NCI-H2107 (cell line): ENCODE measurements at places on chromosomes 13 and 19.

- DNase-seq, result no peak
Observed at GRCh38 chr13:67792151-67792676, 562.1 kb upstream of the PCDH9 start.

DNA sequence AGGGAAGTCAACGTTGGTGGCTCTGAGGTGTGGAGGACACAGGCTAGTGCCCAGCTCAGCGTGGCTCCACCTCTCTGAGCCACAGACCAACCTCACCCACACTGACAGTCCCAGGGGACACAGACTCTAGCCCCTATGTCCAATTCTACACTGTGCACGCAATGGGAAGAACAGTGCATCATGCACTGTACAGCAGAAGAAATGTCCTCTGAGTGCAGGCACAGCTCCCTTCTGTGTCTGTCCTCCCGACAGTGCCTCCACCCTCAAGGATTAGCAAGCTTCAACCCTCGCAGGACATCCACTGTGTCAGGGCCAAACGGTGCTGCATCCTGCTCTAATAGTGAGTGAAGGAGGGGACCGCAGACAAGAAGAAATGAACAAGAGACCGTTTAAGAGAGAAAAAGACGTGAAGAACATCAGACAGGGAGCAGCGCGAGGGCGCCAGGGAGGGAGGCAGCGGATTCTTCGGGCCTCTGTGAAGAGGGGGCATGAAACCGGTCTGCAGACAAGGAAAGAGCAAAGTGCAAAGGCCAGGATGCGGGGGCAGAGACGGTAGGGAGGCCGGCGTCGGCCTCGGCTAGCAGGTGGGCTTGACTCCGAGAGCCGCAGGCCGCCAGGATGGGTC is 681 bp downstream of the ZNF837 start:
- DNase-seq, result no peak

DNA sequence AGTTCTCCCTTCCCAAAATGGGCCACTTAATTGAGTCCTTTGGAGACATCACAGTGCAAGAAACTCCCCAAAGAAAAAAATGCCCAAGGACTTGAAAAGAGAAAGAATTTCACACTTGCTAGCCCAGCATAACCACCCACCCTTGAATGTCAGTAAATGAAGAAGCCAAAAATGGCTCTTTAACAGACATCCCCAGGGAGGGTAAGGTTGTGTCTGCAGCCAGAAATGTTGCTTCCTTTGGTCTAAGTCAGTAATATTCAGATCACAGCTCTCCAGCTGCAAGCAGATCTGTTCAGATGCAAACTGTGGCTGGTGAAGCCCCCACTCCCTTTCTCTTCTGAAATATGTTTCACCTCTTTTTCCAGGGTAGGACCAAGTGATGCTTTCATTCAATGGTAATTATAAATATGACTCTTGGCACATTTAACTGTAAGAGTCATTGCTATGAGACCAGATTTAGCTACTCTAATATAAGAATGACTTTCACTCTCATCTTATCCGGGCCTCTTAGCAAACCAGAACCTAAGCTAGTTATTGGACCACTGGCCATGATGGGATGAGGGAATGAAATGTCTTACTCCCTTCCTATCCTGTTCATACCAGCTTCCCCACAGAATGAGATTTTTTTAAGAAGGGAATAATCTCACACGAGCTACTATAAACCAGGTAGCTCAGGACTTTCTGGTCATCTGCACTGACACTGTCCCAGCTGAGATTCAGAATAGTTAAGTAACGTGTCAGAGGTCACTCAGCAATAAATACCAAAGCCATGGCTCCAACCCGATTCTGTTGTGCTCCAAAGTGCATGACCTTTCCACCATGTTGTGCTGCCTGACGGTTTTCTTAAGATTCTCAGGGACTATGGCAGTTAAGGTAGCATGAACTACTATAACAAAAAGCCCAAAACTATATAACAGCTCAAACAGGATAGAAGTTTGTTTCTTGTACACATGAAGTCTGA is 234.1 kb downstream of the FOXO1 start:
- no peak for DNase-seq

DNA sequence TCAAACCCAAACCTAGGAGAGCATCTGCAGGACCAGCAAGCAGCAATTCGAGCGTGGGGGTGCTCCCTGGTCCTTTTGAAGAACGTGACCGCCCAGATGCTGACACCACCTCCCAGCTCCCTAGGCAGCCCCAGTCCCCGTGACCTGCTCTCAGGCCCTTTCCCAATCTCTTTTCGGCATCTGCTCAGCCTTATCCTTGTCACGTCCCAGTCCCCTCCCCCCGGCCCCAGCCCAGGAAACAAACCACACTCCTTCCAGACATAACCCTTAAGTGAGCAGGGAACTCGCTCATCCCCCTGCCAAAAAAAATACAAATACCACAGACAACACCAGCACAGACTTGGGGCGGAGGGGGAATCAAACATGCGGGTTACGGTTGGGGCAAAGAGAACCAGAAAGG is 3.3 kb downstream of the MLLT1 start:
- DNase-seq, result no peak

DNA sequence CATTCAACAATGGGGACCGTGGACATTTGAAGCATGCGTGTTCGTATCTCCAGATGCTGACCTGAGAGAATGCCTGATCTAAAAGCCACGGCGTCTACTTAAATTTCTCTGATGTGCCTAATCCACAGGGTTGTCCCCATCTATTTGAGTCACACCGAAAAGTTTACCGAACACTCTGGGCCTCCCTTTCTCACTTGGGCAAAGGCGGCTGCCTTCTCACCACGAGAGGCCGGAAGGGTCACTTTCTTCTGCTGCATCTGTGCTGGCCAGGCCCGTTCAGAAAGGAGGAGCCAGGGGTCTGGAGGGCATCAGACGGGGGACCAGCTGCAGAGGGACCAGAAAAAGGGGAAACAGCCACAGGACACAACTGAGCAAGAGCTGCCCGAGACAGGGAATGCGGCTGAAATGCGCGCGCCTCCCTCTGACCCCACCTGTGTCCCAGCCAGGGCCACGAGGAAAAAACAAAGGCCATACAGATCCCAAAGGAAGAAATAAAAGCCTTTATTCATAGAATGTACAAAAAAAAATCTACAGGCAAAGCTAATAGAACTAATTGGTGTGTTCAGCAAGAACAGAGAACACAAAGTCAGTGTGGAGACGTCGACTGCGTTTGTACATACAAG is 71.3 kb upstream of the C13orf46 start:
- DNase-seq, result no peak

DNA sequence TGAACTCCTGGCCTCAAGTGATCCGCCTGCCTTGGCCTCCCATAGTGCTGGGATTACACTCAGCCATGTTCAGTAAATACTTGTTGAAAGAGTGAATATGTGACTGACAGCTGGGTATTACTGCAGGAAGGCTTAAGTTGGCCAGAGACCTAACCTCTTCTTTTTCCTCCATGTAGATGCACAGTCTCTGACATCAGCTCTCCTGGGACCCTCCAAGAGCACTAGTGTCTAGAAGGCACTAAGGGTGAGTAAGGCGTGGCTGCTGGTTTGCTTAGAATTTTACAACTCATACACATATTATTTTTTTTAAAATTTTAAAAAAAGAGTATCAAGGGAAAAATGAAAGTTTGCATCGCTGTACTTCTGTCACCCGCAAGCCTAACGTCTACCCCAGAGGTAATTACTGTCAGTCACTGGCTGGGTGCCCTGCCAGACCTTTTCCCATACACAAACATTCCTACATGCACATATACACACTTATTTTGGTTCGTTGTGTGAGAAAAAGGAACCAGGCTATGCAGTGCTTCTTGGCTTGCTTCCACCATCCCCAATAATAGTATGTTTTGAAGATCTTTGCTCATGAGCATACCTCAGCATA is 122.0 kb downstream of the SIPA1L3 start:
- no peak for DNase-seq

GRCh38 chr19:30224689-30225606 is 147.2 kb upstream of the ZNF536 start:
- no peak for DNase-seq

DNA sequence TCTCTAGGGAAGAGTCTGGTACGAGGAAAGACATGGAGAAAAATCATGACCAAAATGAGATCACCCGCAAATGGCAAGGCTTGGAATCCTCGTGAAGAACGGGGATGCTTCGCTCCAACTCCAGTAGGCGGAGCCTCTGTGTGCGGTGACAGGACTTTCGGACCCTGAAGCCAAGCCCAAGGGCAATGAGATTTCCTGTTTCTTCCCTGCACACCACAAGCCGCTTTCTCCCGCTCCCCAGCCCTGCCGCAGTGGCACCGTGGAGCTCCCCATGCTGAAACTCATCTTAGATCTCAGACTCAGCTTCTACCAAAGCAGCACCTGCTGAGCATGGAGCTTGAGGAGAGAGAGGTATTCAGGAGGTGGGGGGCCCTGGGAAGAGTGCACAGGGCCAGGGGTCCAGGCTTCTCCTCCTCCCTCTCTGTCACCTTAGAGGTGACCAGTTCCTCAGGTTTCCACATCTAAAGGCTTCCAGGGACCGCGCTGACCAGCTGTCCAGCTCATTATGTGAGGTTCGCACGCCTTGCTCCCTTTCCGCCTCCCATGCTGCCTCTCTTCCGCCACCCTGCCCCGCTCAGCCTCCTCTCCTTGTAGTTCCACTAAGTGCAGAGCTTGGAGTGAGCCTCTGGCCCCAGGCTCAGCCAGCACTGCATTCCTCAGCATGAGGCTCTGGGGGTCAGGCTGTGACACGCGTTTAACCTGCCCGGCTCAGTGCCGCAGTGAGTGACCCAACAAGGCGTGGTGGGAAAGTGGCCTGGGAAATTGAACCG is 153.8 kb upstream of the SOX1 start:
- no peak for DNase-seq

- no peak for DNase-seq
Observed at GRCh38 chr19:5621311-5621944, 1.1 kb downstream of the SAFB2 start.

DNA sequence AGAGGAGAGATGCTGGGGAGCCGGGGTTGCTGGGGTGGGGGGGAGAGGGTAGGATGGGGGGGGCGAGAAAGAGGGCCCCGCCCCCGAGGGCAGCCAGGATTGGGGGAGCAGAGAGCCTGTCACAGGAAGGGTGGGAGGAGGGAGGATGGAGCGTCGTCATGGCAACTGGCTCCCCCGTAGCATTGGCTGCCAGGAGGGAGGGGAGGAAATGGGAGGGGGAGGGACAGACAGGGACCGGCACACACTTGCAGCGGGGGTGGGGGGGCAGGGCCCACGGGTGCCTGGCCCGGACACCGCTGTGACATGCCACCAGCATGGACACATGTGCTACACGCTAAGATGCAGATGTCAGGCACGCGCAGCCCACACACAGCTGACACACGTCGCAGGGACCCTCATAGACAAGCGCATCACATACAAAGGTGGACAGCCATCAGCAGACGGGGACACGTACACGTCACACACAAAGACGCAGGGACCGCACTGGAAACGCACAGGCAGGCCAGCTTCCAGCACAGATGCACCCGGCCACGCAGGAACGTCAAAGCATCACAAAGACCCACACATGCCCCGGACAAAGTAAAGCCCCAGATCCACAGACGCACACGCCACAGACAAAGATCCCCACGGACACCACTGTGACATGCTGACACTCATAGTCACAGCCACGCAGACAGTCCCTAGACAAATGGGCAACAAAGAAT is at the start of gene LMTK3:
Gene LMTK3, minus strand, starts transcription at position 36 of the 704 bp plus-strand sequence. CDS start 259 bp downstream, outside the sequence.
- no peak for DNase-seq

DNA sequence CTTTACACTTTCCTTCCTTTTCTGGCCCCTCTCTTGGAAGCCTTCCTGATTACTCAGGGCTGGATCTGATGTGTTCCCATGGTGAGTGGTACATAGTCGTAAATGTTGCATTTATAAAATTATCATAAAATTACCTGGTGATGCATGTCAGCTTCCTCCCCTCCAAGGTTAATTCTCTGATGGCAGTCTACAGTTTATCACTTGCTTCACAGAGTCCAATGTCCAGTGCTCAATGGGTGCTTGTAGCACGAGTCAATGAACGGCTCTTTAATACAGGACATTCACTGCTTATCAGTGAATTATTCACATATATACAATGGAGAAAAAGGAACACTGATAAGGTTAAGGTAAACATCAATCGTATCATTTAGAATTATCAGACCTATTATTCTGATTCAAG is 27.0 kb upstream of the OXGR1 start:
- DNase-seq, result no peak

DNA sequence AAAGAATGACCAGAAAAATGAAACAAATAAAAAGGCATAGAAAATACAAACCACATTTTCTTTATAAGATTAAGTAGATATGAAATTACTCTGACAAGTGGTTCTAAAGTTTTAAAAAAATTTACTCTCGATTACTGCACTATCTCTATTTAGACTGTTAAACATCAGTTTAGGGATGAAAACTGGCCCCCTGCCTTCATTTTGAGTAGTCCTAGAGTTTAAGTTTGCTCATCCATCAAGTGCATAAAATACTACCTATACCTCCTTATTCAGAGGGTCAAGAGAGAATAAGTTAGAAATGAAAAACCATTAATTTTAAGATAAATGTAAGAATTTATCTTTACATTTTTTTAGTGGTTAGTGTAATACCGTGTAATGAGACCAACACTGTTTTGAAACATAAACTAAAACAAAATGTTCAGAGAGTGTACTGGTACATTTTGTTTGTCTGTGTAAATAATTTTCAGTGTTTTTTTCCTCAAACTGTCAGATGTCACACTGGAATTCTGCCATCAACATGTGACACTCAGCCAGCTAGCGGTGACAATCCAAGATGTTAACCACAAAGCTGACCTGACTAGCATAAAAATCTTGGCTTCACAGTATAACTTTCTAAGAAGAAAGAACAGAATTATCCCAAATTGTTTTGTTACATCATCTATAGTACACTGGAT is 184.8 kb upstream of the PCDH20 start:
- no peak for DNase-seq

DNA sequence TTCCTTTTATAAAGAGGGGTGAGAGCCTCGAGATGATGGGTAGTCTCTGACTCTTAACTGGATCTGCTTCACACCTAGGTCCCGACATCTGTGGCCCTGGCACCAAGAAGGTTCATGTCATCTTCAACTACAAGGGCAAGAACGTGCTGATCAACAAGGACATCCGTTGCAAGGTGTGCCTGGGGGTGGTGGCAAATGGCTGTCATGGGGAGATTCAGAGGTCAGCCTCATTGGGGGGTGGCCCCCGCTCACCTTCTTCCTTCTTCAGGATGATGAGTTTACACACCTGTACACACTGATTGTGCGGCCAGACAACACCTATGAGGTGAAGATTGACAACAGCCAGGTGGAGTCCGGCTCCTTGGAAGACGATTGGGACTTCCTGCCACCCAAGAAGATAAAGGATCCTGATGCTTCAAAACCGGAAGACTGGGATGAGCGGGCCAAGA is 1.6 kb downstream of the CALR start:
- no peak for DNase-seq
